Cerebellum (tissue), 4 donors: ENCODE measurements at places on chromosomes 3 and 15. TPM values are rescaled to one million over a fixed set of nuclear protein-coding genes. Genes with fewer than 3 reads are reported as not detected.

CFAP20DC gene
- 3.6 TPM for total RNA-seq

RBPMS2 gene
- total RNA-seq, result 0.27 TPM

MKRN2OS gene
- total RNA-seq, result not detected

ZNF621 gene
- total RNA-seq, result 16.2 TPM

GABRA5 gene
- 4.6 TPM for total RNA-seq

MUC4 gene
- 0.27 TPM for total RNA-seq

STRIT1 gene
- total RNA-seq, result not detected

CHRM5 gene
- total RNA-seq, result 0.27 TPM

C3orf49 gene
- not detected for total RNA-seq

UACA gene
- 43.5 TPM for total RNA-seq

CEP152 gene
- total RNA-seq, result 8.9 TPM

DNA sequence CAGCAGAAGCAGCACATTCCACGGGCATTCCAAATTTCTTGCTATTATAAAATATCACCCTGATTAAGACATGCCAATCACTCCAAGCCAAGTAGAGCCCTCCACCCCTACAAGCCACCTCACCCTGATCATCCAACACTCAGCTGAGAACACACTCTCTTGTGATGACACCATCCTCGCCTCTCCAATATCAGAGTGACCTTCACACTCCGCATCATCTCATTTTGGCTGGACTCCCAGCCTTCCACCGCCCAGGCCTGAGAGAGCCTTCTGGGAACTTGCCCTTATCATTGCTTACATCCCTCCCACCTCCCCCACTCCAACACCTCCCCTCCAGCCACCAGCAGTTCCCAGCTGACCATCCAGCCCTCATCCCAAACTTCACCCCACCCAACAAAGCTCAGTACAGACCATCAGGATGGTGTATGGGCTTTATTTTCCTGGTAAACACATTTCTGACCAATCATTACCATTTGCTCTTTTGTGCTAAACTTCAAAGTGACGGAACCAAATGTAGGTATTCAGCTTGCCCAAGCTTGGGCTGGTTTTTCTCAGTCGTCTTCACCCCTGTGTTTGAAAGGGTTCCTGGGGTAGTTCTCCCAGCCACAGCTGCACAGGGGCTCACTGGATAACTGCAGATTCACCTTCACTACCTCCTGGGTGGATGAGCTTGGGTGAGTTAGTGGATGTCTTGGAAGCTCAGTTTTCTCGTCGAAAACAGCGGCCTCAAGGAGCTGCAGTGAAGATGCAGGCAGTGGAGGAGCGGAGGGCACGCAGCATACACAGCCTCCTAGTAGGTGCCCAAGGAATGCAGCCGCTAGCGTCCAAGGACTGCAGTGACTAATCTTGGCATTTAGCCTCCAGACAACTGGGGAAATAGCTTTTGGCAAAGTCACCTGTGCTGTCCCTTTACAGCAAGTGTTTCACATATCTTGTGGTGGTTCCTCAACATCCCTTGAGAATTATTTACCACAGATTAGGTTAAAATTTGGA, 115.1 kb downstream of the LIPC start:
- no peak for DNase-seq

- DNase-seq, result no peak
Observed at GRCh38 chr15:101528917-101529299, 39.4 kb upstream of the PCSK6 start.

GRCh38 chr15:70147778-70148177, 50.1 kb upstream of the TLE3 start:
- no peak for DNase-seq

GRCh38 chr3:105527949-105528348, 161.2 kb downstream of the ALCAM start:
- peak; percentile 1 for DNase-seq

- DNase-seq, result peak; percentile 81
Observed at GRCh38 chr15:51737522-51738305, at the start of gene LYSMD2. LYSMD2 (minus strand) TSS chr15:51737655; CDS start chr15:51737622, 33 bp downstream.

GRCh38 chr3:83835040-83835439, 1123.7 kb upstream of the CADM2 start:
- DNase-seq, result no peak

DNA sequence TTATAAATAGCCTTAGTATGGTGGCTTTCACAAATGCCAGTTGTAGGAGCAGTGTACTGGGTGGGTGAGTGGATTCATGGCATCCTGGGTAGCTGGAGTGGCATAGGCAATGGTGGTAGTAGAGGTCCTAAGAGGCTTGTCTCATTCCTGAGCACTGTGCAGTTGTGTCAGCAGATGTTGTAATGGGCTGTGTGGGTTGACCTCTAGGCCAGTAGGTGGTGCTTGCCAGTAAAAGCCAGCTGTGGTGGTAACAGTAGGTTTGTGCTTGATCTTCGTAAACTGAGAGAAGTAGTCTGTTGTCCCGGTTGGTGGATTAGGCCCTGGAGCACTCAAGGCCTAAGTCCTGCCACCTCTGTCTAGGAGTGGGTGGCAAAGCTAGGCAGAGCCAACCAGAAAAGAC, 149.7 kb upstream of the SUCLG2 start:
- no peak for DNase-seq

- no peak for DNase-seq
Observed at GRCh38 chr3:180142041-180142440, 105.3 kb upstream of the PEX5L start.

DNA sequence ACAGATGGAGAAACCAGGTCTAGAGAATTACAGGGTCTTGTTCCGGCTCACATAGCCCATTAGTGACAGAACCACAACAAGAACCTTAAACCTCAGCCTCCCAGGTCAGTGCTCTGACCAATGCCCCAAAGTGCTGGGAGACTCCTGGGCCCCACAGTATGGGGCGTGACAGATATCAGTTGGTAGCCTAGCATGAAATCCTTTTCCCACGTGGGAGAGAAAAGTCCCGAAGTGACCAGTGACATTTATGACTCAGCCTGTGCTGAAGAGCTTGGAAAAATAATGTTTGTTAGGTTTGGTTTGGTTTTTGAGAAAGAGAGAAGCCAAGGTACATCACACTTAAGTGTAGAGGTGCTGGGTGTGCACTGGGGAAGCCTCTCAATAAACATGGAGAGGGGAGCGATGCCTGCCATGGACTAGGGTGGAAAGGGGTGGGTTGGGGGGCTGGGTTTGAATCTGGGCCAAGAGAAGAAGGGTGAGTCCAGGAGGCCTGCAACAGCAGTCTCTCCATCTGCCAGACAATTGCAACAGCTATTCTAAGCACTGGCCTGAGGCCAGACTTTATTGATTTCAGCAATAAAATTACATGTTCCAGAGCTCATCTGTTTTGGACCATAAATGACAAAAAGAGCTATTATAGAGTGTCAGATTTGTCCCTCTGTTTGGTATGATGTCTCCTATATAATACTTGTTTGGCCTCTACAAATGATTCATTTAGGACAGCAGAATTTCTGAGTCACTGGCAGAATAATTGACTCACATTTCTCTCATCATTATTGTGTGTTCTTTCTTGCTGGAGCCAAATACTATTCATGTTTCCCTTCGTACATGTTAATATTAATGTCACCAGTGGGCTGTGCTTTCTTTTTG, 43.4 kb downstream of the C2CD4A start:
- DNase-seq, result no peak

DNA sequence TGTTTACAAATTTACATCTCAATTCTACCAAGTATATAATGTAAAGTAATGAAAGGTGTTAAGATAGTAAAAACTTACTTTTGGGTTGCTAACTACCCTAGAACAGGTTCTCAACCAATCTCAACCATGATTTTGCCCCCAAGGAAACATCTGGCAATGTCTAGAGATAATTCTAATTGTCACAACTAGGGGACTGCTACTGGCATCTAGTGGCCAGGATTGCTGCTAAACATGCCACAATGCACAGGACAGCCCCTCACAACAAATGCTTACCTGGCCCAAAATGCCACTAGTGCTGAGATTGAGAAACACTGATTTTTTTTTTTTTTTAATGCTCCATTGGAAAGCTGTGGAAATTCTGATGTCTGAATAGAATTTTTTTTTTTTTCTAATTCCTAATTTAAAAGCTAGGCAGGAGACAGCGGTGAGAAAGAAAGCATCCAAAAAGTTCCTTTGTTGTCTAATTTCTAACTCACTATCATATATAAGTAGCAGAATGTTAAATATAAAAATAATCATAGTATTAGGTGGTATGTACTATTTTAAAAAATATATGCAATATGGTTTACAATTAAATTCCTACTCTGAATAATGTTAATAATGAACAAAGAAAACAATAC, 81.5 kb downstream of the TJP1 start:
- no peak for DNase-seq

DNA sequence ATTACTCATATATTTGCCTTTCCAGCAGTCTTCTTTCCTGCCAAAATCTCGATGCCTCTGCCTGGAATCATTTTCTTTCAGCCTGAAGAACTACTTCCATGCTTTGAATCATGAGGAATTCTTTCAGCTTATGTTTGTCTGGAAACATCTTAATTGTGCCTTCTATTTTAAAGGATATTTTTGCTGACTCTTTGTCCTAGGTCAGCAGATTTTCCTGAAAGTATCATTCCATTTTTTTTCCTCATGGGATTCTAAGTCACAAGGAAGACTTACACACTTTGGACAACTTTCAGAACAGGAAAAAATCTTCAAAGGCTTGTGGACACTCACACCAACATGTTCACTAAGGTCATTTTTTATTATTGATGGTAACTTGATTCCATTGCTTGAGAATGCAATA, 10.1 kb downstream of the PRR23E start:
- no peak for DNase-seq

DNA sequence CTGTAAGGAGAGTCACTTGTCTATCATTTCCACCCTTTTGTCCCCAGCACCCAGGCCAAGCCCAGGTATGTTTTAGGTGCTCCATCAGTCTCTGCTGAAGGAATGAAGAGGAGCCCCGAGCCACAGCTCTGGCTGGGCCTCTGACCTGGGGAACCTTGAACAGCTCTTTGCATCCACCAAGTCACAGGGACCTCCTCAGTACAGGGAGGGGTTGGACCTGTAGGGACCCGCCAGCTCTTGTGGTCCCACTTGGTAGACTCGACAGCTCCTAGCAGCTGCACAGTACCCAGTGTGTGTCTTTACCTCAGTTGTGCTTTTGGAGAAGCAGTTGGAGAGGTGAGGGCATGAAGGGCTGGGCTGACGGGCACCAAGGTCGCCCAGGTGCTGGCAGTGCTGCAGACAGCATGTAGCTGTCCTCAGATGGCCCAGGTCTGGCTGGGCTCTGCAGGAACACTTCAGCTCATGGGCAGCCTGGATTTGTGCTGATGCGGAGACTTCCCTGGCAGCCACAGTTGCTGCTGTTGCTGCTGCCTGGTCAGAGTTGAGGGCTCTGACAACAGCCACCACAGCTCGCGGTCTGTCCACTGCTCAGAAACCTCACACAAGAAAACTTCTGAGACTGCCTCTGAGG, 123.6 kb downstream of the CACNA1D start:
- DNase-seq, result no peak

DNA sequence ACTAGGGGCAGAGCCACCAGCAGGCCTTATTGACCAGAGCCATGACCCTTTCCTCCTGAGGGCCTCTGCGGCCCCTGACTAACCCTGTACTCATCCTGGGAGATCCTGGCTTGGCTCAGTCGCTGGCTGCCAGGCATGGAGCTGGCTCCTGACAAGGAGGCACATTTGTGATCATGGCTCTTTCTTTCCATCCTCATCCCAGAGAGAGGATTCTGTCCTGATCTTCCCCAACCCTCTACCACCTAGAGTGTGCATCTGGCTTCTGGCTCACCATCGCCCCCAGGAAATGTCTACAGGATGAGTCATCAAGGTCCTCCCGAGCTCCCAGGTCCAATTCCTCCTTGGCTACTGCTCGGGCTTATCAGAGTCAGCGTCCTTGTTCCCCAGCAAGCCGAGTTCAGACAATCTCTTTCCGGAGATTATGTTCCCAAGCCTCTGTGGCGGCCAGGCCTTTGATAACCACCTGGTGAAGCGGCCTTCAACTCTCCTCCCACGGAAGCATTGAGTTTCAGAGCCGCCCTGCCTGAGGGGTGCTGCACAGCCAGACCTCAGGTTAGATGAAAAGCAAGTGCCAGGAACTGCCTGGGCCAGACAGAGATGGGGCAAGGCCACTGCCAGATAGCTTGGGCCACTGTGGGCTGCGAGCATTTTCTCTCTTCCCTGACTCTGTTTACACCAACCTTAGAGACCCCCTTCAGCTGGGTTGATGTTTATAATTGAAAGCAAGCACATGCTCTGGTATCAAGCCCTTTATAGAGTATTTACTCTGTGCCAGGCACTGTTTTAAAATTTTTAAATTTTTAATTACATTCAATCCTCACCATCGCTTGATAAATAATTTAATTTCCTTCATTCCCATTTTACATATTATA, 44.3 kb upstream of the MRPS22 start:
- no peak for DNase-seq

DNA sequence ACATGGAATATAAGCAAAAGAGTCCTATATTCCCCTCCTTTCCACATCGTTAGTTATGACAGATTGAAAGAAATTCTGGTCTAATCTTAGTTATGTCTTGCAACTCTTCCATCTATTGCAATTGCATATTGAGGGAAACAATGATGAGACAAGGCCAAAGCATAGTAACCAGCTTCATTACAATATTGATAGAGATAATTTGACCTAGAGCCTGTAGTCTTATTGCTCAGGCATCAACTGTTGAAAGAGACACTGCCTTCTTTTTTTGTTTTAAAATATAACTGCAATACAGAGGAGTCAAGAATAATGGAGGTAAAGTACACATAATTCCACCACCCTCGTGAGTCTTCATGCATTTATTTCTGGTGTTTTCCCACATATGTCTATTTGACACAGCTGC, 2.0 kb downstream of the TM4SF18 start:
- DNase-seq, result no peak
